Activated CD8-positive, alpha-beta memory T cell treated with anti-CD3 and anti-CD28 coated beads for 24 hours (primary cell): ENCODE measurements at places on chromosomes 4 and X.

GRCh38 chr4:17770845-17771244, 10.6 kb downstream of the FAM184B start:
- no peak for DNase-seq

GRCh38 chr4:120965938-120966337, 43.4 kb upstream of the PRDM5 start:
- no peak for DNase-seq

- no peak for DNase-seq
Observed at GRCh38 chr4:4762909-4763821, 96.3 kb upstream of the MSX1 start.

- DNase-seq: no peak
Observed at GRCh38 chr4:185283723-185284122, 74.3 kb downstream of the SNX25 start.

DNA sequence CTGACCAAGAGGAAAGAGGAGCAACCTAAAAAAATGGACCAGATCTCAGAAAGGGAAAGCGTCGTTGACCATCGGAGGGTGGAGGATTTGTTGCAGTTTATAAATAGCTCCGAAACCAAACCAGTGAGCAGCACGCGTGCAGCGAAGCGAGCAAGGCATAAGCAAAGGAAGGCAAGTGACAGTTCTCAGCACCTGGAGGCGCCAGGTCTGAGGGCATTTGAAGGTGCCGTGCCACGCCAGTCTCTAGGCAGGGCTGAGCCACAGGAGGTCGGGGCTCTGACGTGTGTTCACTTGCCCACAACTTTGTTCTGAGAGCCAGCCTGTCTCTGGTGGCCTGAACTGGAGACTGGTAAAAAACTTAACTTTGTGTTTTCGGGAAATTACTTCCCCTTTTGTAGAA, 59.7 kb downstream of the TNIP2 start:
- no peak for DNase-seq

DNA sequence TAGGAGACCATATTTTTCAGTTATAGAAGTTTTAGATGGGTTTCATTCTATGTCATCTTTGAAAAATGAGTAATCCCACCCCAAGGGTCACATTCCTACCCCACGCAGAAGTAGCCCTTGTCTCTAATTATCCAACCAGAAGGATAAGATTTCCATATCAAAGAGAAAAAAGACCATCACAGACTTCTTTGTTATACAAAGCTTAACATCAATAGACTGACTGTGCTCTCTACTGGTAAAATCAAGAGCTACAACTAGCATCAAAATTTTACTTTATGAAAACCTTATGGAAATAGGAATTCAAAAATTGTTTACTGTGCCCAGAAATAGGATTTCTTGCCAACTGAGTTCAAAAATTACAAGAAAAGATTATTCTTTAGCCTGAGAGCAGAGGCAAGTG, 24.9 kb downstream of the TNMD start:
- no peak for DNase-seq

GRCh38 chr4:154004016-154004415, 215.1 kb upstream of the SFRP2 start:
- DNase-seq: no peak

GRCh38 chr4:55865228-55865806, 11.9 kb downstream of the EXOC1 start:
- no peak for DNase-seq

- DNase-seq: no peak
Observed at GRCh38 chr4:1744552-1744951, 23.2 kb downstream of the TACC3 start.

DNA sequence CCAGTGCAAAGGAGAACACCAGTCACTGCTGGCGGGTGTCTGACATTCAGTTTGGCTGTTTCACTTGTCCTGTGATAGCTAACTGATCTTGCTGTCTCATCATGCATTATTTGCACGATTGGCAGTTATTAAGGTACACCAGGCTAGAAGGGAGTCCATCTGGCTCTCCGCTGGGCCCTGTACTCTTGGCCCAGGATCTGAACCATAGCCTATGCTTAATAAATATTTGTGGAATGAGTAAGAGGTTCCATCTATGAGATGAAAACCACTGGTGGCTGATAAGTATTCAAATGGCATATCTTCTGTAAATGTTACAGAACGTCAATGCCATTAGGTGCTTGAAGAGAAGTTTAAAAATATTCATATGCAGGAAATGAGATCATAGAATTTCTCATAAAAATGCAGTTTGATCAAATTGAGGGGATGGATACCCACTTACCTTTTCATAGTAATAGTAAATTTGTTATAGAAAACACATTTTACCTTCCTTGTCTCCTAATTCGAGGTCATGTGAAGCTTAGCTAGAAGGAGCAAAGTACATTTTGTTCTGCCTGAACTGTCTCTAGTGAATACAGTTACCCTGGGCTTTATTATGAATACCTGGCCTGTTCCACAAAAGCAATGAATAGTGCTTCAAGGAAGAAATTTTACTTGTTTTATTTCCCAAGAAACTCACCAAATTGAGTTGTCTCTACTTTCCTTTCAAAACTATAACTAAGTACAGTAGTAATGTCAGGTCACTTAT, 213.5 kb downstream of the CBR4 start:
- no peak for DNase-seq

GRCh38 chr4:135065366-135065765, 863.8 kb upstream of the PABPC4L start:
- DNase-seq: no peak

DNA sequence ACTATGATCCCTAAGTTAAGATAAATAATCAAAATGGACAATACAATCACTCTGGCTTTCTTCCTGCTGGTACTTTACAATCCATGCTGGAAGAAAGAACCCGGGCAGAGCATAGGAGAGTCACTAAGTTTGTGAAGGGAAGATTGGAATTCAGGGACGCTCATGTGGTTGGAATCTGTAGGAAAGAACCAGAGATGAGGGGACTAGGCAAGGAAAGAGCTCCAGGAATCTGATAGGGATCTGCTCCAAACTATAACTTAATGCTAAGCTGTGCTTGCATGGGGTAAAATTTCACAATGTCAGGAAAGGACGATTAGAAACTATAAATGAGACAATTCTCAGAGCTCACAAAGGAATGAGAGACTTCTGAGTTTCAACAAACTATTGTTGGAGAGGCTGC, 167.5 kb downstream of the ADGRA3 start:
- DNase-seq: no peak
